ENCODE measurements at places on chromosomes 12 and 14.

GRCh38 chr12:25130741-25131188 lies 64.2 kb downstream of the DNAI7 start:
- no peak for DNase-seq

GRCh38 chr12:47223031-47223847 lies 143.5 kb upstream of the AMIGO2 start:
- DNase-seq = no peak

- DNase-seq = no peak
These were observed 86.8 kb upstream of the HIF1A start for GRCh38 chr14:61608245-61609165.

DNA sequence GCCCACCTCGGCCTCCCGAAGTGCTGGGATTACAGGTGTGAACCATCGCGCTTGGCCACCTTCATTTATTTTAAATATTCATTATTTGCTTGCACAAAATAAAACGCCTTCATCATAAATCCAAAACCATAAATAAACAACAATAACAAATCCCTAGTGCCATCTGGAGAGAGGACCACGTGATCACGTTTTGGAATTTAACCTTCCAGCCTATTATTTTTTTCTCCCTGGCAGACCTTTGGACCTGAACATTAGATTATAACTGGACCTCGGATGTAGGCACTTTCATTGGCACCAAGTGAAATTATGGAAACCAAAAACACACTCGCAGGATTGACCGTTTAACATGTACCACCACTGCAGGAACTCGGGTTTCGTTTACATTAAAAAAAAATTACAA lies 2.0 kb downstream of the DNAH10 start:
- DNase-seq = no peak

- DNase-seq = no peak
These were observed 7.6 kb downstream of the NR4A1 start for GRCh38 chr12:52058631-52059361.
